ENCODE measurements at places on chromosomes 4 and X. TPM values are rescaled to one million over a fixed set of nuclear protein-coding genes. Genes with fewer than 3 reads are reported as not detected.

TREX2 gene
- 0.83 TPM for total RNA-seq

- no peak overlapping the region for H3K27ac ChIP-seq
- H3K27me3 ChIP-seq = no peaks in the 10 kb centered on the region
- no peaks in the 10 kb centered on the region for H3K4me1 ChIP-seq
- H3K4me3 ChIP-seq = no peak overlapping the region
- no peaks in the 10 kb centered on the region for H3K36me3 ChIP-seq
Measured at GRCh38 chr4:136909626-136910025, 622.7 kb downstream of the PCDH18 start.

ARMCX1 gene
- 0.20 TPM for total RNA-seq

LEF1 gene
- total RNA-seq = 133 TPM

- H3K4me3 ChIP-seq = no peak overlapping the region
- no peak overlapping the region for H3K27ac ChIP-seq
- no peaks in the 10 kb centered on the region for H3K4me1 ChIP-seq
- no peaks in the 10 kb centered on the region for H3K36me3 ChIP-seq
- DNase-seq = no peak
- no peaks in the 10 kb centered on the region for H3K27me3 ChIP-seq
Measured at GRCh38 chrX:143306991-143307937, 210.0 kb downstream of the SPANXN3 start.

- H3K4me3 ChIP-seq = no peak overlapping the region
- H3K27ac ChIP-seq = no peak overlapping the region
- DNase-seq = no peak
Measured at GRCh38 chrX:95536661-95537060, 1148.0 kb upstream of the DIAPH2 start.

NDNF gene
- not detected for total RNA-seq

- H3K36me3 ChIP-seq = no peaks in the 10 kb centered on the region
- DNase-seq = no peak
- peaks cover 9% of the 10 kb centered on the region for H3K4me1 ChIP-seq
- no peaks in the 10 kb centered on the region for H3K27me3 ChIP-seq
Measured at GRCh38 chr4:54550395-54551171, 107.2 kb upstream of the KIT start.

NEK1 gene
- 9.1 TPM for total RNA-seq

DNA sequence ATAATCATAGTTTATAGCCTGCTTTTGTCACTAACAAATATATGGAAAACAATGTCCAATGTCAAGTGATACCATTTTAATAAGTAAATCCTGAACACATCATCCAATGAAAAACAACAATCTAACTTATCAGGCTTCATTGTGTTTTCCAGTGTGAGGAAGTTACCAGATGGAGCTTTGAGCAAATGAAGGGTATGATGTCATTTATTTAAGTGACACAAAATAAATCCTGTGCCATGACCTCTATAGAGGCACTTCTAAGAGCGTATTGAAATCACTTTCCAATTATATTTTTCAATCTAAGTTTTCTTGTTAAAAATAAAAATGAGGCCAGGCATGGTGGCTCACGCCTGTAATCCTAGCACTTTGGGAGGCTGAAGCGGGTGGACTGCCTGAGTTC lies 48.2 kb upstream of the NMU start:
- H3K27me3 ChIP-seq = peaks cover 3% of the 10 kb centered on the region
- H3K27ac ChIP-seq = no peak overlapping the region
- DNase-seq = no peak
- H3K36me3 ChIP-seq = no peaks in the 10 kb centered on the region
- no peaks in the 10 kb centered on the region for H3K4me1 ChIP-seq

HELT gene
- not detected for total RNA-seq

SYTL5 gene
- total RNA-seq = not detected

GRCh38 chr4:105273230-105273629 lies 126.6 kb downstream of the TET2 start:
- H3K36me3 ChIP-seq = peaks cover 73% of the 10 kb centered on the region
- peaks cover 49% of the 10 kb centered on the region for H3K4me1 ChIP-seq
- H3K4me3 ChIP-seq = no peak overlapping the region
- DNase-seq = no peak
- no peak overlapping the region for H3K27ac ChIP-seq
- H3K27me3 ChIP-seq = no peaks in the 10 kb centered on the region

GRCh38 chrX:153651540-153652079 lies 4.6 kb downstream of the DUSP9 start:
- H3K27ac ChIP-seq = no peak overlapping the region
- no peak overlapping the region for H3K4me3 ChIP-seq
- H3K27me3 ChIP-seq = peaks cover 10% of the 10 kb centered on the region
- DNase-seq = no peak
- H3K4me1 ChIP-seq = no peaks in the 10 kb centered on the region

DNA sequence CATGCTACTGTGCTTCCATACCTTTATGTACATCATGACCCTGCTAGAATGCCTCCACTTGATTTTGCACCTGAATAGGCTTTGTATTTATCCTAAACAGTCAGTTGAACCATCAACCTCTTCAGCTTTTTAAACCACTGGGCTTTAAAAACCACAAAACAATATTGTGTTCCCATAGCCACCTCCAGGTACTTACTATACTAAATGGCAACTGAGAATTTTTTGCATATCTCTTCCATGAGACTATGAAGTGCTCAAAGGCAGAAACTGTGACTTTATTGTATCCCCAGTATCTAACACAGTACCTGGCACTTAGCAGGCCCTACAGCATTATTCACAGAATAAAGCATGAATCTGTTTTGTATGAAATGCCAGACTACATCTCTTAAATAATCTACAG lies 39.7 kb downstream of the ANAPC10 start:
- H3K27me3 ChIP-seq = no peaks in the 10 kb centered on the region
- H3K4me3 ChIP-seq = no peak overlapping the region
- peaks cover 19% of the 10 kb centered on the region for H3K4me1 ChIP-seq
- H3K36me3 ChIP-seq = peaks cover 9% of the 10 kb centered on the region
- DNase-seq = no peak

GRCh38 chrX:99887918-99888317 lies 522.2 kb downstream of the PCDH19 start:
- DNase-seq = no peak
- no peak overlapping the region for H3K27ac ChIP-seq
- H3K27me3 ChIP-seq = no peaks in the 10 kb centered on the region
- H3K4me1 ChIP-seq = no peaks in the 10 kb centered on the region

DNA sequence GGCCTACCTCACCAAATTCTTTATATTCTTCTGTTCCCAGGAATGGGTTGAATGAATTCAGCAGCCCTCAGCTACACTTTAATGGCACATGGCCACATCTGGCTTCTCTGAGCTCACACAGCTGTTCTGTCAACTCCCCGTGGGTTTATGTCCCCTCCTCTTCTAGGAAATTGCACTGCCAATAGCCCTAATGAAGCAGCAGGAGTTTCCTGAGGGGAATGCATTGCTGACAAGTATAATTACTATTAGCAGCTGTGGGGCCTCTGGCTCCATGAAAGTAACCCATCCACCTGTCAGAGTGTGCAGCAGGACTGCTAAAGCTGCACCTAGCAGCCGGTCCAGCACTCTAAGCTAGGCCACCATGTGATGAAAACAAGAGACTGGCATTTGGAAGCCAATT lies 50.3 kb downstream of the FTHL17 start:
- DNase-seq = no peak
- no peak overlapping the region for H3K27ac ChIP-seq
- H3K4me1 ChIP-seq = no peaks in the 10 kb centered on the region
- H3K4me3 ChIP-seq = no peak overlapping the region
- no peaks in the 10 kb centered on the region for H3K36me3 ChIP-seq

PCDH19 gene
- total RNA-seq = not detected

MYOZ2 gene
- not detected for total RNA-seq

LIMCH1 gene
- total RNA-seq = not detected

DNA sequence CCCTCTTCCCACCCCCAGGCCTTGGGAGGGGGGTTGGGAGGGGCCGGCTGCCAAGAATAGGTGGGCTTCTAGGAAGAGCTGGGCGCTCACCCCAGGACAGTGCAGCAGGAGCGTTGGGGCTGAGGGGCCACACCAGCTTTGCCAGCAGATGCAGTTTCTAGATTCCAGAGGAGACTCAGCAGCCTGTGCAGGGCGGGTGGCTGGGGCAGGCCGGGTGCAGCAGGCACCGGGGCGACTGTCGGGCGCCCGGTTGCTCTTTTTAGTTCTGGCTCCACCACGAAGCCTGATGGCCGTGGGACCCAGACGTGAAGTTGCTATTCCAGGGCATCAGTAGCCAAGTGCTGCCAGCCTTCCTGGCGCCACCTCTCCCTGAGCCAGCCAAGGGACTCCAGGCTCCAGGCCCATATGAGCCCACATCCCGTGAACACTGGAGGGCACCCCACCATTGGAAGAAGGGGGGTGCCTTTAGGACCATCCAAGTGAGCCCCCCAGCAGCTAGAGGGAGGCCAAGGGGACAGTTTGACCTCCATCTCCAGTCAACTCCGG lies 5.8 kb downstream of the SSR4 start:
- H3K27me3 ChIP-seq = no peaks in the 10 kb centered on the region
- H3K4me3 ChIP-seq = no peak overlapping the region
- peaks cover 9% of the 10 kb centered on the region for H3K4me1 ChIP-seq
- no peak for DNase-seq
- H3K27ac ChIP-seq = no peak overlapping the region
- peaks cover 13% of the 10 kb centered on the region for H3K36me3 ChIP-seq

- H3K4me3 ChIP-seq = no peak overlapping the region
- H3K4me1 ChIP-seq = no peaks in the 10 kb centered on the region
- no peaks in the 10 kb centered on the region for H3K27me3 ChIP-seq
- H3K36me3 ChIP-seq = no peaks in the 10 kb centered on the region
- no peak for DNase-seq
- no peak overlapping the region for H3K27ac ChIP-seq
Measured at GRCh38 chr4:185682236-185682635, 129.8 kb downstream of the SORBS2 start.

ELF4 gene
- 26.1 TPM for total RNA-seq

DNA sequence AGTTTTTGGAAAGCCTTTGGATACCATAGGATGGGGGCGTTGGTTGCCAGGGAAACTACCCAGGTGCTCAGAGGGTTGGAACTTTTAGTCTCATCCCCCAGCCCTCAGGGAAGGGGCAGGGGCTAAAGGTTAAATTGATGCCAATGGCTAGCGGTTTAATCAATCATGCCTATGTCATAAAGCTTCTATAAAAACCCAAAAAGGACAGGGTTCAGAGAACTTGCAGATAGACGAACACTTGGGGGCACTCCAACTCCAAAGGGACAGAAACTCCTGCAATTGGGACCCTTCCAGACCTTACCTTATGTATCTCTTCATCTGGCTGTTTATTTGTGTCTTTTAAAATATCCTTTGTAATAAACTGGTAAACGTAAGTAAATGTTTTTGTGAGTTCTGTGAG lies 30.0 kb upstream of the GPR173 start:
- DNase-seq = no peak
- peaks cover 5% of the 10 kb centered on the region for H3K27me3 ChIP-seq
- no peaks in the 10 kb centered on the region for H3K36me3 ChIP-seq
- H3K27ac ChIP-seq = no peak overlapping the region
- H3K4me3 ChIP-seq = no peak overlapping the region

DNA sequence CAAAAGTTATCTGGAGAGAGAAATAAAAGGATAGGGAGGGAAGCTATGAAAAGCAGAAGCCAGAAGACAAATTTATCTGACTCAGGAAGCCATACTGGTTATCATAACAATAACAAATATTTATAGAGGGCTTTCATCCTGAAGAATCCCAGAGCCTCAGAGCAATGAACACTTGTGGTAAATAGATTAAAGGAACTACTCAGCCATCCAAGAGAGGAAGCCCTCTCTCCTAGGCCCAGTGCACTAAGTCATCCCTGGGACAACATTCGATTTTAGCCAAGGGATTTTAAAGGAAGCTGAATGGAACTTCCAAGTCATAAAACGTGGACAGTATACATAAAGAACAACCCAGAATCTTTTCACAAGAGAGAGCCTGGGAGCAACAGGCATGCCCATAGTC lies 76.9 kb downstream of the COL4A6 start:
- no peak overlapping the region for H3K4me3 ChIP-seq
- no peak for DNase-seq
- no peaks in the 10 kb centered on the region for H3K4me1 ChIP-seq
- no peaks in the 10 kb centered on the region for H3K27me3 ChIP-seq

QRFPR gene
- not detected for total RNA-seq

WNK3 gene
- total RNA-seq = 0.02 TPM

DNA sequence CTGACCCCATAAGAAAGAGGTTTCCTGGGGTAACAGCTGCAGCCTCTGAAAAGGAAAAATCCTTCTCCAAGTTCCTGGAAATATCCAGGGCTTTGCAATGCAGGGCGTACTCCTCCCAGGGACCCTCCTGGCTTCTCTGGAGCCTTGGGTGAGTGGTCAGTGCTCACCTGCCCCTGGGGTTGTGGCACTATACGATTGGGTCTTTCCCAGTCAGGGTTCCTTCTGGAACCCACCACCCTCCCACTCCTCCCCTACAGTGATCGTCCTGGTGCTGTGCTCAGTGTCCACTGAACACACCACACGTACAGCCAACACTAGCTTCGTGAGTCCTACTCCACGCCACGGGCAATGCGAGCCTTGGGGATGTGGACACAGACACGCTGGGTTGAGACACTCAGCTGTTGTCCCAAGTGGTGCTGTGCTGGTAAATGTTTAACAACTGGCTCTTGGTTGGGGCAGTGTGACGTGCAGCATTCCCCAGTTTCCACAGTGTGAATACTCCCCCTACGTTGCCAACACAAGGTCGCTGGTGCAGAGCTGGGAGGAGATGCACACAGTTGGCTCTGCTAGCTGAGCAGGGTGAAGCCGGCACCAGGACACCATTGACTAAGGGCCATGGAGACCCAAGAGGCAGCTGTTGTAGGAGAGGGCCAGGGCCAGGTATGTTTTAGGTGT lies 65.4 kb downstream of the HTRA3 start:
- H3K27me3 ChIP-seq = no peaks in the 10 kb centered on the region
- no peaks in the 10 kb centered on the region for H3K36me3 ChIP-seq
- no peak overlapping the region for H3K4me3 ChIP-seq
- no peaks in the 10 kb centered on the region for H3K4me1 ChIP-seq
- H3K27ac ChIP-seq = no peak overlapping the region

GRCh38 chrX:19225909-19226308 lies 103.6 kb upstream of the ADGRG2 start:
- no peak overlapping the region for H3K27ac ChIP-seq
- no peak for DNase-seq
- no peaks in the 10 kb centered on the region for H3K36me3 ChIP-seq
- no peaks in the 10 kb centered on the region for H3K4me1 ChIP-seq

HSD17B13 gene
- total RNA-seq = 0.10 TPM

- H3K4me1 ChIP-seq = peaks cover 38% of the 10 kb centered on the region
- no peaks in the 10 kb centered on the region for H3K27me3 ChIP-seq
- DNase-seq = no peak
Measured at GRCh38 chr4:15234856-15235126, 193.0 kb upstream of the C1QTNF7 start.

XAGE1A gene
- total RNA-seq = not detected

GRCh38 chr4:110294165-110294564 lies 95.8 kb upstream of the ELOVL6 start:
- H3K27ac ChIP-seq = no peak overlapping the region
- H3K27me3 ChIP-seq = peaks cover 22% of the 10 kb centered on the region
- no peak overlapping the region for H3K4me3 ChIP-seq
- H3K4me1 ChIP-seq = peaks cover 15% of the 10 kb centered on the region

RXFP1 gene
- not detected for total RNA-seq

GRCh38 chrX:108126661-108127060 lies 35.1 kb downstream of the ATG4A start:
- no peaks in the 10 kb centered on the region for H3K27me3 ChIP-seq
- H3K27ac ChIP-seq = no peak overlapping the region
- H3K36me3 ChIP-seq = peaks cover 21% of the 10 kb centered on the region
- peaks cover 4% of the 10 kb centered on the region for H3K4me1 ChIP-seq

GRCh38 chrX:77597090-77597489 lies 149.9 kb downstream of the FGF16 start:
- no peaks in the 10 kb centered on the region for H3K27me3 ChIP-seq
- no peak for DNase-seq
- H3K4me1 ChIP-seq = peaks cover 8% of the 10 kb centered on the region
- H3K4me3 ChIP-seq = no peak overlapping the region
- peak overlapping the region; percentile 65 for H3K27ac ChIP-seq
- H3K36me3 ChIP-seq = peaks cover 28% of the 10 kb centered on the region

Measured in activated T-helper 1 cell treated with anti-CD3 and anti-CD28 coated beads, Interleukin-12 subunit alpha, Interleukin-12 subunit beta, Interleukin-2, Interleukin-4 antibody, amounts not matched to agents 30 ng/mL and 10 ng/mL and 1 ng/mL, durations not matched to agents 14 hours and 24 hours and 36 hours (primary cell).